Left colon (tissue), 2 donors: ENCODE measurements at places on chromosomes 12 and 14. TPM values are rescaled to one million over a fixed set of nuclear protein-coding genes. Genes with fewer than 3 reads are reported as not detected.

OR6C2 gene
- total RNA-seq: not detected

- no peak for DNase-seq
Observed at GRCh38 chr14:70995211-70995610, 88.0 kb downstream of the PCNX1 start.

STAT2 gene
- 77.7 TPM for total RNA-seq

GRCh38 chr12:28032811-28033537 is 60.4 kb upstream of the PTHLH start:
- DNase-seq: no peak

GRCh38 chr12:31118347-31119191 is 44.9 kb downstream of the DDX11 start:
- DNase-seq: no peak

DDX47 gene
- total RNA-seq: 30.5 TPM

DNA sequence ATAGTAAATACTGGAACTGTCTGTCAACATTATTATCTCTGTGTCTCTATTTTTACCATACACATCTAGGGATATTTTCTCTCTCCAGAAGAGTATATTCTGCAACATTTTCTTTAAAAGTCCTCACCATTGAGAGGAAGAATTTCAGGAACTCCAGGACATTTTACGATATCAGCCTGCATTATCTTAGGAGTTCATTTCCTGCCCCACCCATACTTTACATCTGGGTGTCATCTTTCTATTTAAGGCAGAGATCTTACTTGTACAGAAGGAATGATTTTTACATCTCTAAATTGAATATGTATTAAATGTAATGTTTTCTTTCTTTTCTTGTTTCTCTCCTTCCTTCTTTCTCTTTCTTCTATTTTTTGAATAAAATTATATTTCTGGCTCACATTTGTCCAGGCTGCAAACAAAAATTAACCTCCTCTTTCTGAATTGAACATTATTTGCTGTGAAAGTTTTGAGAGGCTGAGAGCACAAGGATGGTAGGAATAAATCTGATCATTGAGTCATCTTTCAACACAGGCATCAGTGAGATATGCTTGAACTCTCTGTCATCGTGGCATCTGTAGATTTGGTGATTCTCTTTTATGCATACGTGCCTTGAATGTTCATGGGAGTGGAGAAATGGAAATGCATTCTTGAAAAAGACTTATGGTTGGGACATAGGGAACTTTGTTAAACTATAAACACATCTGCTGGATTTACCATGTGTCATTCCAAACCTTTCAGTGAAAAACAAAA is 753.6 kb downstream of the SLC16A7 start:
- DNase-seq: no peak

STYK1 gene
- total RNA-seq: 41.9 TPM

DNA sequence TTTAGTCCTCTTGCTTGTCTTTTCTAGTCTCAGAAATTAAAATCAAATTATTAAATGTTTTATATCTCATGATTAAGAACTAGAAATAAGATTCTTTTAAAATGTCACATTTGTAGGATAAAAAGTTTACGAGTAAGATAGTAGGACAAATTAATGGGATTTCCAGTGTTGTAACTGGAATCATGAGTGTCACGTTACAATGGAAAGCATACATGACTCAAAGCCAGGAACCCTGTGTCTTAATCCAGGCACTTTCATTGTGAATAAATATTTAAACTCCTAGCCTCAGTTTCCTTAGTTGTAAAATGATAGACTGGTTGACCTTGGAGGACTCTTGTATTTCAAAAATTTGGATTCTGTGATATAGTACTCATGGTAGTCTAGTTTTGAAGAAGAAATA is 84.9 kb downstream of the MIA2 start:
- no peak for DNase-seq

- no peak for DNase-seq
Observed at GRCh38 chr14:29102266-29102665, 335.7 kb downstream of the FOXG1 start.

GRCh38 chr14:93765155-93765554 is 23.1 kb downstream of the PRIMA1 start:
- DNase-seq: no peak
